CD4-positive, alpha-beta T cell treated with Interleukin-12 subunit alpha and Interleukin-12 subunit beta, for 1 hour (primary cell): ENCODE measurements at places on chromosomes 6 and 20.

GRCh38 chr6:73854998-73855718 lies 159.2 kb downstream of the CD109 start:
- DNase-seq, result peak; percentile 61

DNA sequence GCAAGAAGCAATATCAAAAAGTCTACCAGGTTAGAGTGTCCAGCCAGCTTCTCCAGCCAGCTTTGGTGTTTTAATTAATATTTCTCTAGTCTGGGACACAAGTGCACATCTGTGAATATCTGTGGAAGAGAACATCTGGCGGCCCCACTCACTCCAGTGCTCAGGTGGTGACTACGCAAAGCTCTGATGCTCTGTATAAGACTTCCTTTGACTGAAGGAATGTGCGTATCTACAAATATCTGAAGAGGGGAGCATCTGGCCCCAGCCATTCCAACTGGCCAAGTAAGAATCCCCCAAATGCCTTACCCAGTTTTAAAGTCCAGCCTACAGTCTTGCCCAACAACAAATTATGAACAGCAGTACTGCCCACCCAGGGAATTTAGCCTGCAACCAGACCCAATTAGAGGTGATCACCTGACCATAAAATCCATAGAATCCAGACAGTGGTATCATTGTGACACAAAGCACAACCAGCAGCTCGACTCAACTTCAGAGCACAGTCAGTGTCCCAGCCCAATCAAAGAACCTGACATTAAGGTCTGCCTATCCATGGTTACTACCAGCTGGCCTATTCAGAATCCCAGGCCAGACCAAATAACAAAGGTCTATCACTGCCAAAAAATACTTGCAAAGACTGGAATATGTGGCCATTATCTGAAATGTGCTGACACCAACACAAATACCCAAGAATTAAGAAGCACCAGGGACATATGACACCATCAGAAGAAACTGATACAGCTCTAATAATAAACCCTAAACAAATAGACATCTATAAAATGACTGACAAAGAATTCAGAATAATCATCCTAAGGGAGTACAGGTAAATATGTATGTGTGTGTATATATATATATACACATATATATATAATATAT lies 76.1 kb upstream of the MANEA start:
- DNase-seq, result no peak

DNA sequence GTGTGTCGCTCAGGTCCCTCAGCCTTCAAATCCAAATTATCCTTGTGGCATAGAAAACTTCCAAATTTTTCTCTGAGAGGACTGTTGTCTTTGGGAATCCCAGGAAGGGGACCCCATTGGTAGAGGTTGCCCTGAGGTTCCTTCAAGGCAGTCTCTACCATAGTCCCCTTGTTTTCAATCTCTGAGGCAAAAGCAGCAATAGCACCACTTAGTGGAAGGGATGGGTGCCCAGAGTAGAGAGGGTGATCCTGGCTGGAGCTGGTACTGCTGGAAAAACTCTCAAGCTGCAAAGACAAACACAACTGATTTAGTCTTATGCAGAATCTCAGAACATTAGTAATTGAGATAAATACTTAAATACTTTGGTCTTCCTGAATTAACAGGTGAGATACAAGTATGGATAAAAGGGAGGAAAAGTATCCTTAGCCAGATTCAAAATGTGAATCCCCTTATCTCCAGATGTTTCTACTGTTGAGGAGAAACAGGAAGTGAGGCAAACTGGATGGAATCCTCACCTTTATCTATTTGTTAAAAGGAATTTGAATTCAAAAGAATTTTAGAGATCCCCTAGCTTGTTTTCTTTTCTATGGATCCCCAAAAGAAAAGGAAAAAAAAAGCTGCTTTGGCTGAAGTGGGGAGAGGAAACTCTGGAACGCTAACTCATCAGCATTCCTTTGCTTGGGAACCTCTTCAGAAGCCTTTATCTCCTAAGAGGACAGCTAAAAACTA lies 13.4 kb downstream of the ZNF318 start:
- DNase-seq, result peak; percentile 21

- DNase-seq, result no peak
Observed at GRCh38 chr6:1862411-1862810, 252.7 kb downstream of the FOXC1 start.

DNA sequence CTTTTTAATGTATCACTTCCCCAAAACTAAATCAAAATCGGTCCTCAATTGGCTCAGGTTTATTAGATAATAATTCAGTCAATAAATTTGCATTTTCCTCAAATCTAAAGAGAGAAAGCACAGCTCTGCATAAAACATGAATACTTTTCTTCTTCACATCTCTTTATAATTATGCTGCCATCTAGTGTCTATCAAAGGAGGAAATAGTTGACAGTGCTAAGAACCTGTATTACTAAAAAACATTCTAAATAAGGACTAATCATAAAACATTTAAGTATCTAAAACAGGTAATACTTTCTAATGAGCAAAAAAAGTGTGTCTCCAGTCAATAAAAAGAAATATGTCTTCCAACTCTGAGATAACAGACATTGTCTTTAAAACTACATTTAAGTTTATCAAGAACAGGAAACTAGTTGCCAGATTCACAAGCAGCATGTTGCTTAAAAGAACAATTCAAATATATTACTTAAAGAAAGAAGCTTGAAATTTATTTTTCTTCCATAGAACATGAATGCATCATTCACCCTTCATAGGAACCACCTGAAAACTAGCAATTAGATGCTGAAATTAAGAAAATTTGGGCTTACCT lies 56.5 kb upstream of the DST start:
- DNase-seq, result no peak

DNA sequence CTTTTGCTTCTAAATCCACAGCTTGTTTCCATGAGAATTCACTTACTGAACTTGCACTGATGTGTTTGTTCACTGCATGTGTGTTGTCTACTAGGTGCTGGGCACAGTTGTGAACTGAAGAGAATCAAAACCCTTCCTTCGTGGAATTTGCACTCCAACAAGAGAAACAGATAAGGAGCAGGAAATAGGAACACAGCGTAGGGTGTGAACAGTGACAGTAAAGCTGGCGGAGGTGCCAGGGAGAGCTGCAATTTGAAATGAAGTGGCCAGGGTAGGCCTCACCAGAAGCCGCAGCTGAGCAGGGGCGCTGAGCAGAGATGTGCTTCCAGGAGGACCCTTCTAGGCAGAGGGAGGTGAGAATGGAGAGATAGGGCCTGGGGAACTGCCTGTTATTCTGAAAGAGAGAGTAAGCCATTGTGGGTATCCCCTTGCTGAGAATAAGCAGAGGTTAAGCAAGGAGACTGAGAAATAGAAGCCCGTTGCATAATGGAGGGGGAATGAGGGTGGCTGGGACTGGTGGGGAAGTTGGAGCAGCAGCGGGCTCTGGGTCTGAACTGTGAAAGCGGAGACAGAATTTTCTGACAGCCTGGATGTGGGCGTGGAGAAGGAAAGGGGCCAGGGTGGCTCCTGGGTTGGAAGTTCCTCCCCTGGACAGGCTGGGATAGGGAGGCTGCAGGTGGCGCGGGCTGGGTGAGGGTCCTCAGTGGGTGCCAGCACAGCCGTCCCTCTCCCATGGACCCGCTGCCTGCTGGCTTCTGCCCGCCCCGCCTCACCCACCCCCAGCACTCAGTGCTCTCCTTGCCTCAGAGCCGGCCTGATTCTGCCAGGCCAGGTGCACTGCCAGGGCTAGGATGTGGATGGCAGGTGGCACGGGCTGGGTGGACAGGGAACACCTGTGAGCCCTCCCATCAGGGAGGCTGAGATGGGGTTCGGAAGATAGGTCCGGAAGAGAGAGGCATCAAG lies 114.7 kb upstream of the AFDN start:
- DNase-seq, result no peak

DNA sequence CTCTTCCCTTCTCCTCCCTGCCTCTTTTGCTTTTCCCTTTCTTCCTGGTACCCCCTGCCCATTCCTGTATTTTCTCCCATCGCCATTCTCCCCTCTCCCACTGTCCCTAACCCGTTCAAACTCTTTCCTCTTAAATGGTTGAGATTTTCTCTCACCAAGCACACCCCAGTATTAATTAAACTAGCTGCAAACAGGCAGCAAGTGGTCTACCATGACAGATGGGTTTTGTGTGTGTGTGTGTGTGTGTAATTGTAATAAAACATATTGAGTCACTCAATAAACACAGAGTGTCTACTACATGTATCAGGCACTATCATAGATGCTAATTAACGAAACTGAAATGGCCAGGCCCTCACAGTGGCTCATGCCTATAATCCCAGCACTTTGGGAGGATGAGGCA lies 6.7 kb downstream of the RAET1E start:
- no peak for DNase-seq

GRCh38 chr20:50625986-50626677 lies 65.2 kb downstream of the RIPOR3 start:
- DNase-seq, result no peak

- no peak for DNase-seq
Observed at GRCh38 chr6:136525586-136526195, 24.5 kb downstream of the MAP7 start.

GRCh38 chr6:157047951-157048350 lies 270.8 kb downstream of the ARID1B start:
- no peak for DNase-seq

GRCh38 chr6:122576888-122577287 lies 33.3 kb upstream of the PKIB start:
- DNase-seq, result no peak

DNA sequence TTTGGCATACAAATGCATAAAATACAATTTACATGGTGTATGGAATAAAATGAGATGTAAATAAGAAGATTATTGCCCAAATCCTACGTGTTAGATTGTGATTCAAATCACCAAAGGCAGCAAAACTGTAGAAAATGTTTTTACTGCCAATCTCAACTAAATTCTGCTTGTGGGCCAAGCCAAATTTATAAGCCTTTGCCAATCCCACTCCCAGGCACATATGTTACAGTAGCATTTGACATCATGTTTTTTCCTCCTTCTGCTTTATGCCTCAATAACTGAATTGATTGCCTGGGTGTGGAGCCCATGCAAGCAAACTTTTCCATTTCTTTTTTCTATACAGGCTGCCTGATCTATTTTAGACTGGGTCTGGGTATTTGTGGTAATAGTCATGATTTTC lies 36.3 kb upstream of the LRRC1 start:
- DNase-seq, result no peak

- no peak for DNase-seq
Observed at GRCh38 chr6:54801669-54802068, 44.9 kb upstream of the FAM83B start.

DNA sequence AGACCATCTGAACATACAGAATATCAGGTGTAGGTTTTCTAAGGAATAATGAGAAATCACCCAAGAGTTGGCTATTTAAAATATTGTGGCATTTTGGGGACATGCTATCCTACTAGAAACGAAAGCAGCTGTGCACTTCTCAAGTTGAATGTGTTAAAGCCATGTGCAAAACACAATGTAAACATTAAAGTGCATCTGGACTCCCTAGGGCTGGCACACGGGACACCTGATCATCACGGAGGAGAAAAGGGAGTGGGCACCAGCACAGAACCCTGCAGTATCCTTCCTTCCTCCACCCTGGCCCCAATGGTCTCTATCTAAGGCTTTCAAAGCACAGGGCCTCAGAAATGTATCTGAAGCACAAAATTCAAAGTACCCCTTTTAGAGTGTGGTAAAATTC lies 94.3 kb downstream of the INSM1 start:
- no peak for DNase-seq

- DNase-seq, result no peak
Observed at GRCh38 chr20:47998736-47999135, 213.5 kb upstream of the SULF2 start.

DNA sequence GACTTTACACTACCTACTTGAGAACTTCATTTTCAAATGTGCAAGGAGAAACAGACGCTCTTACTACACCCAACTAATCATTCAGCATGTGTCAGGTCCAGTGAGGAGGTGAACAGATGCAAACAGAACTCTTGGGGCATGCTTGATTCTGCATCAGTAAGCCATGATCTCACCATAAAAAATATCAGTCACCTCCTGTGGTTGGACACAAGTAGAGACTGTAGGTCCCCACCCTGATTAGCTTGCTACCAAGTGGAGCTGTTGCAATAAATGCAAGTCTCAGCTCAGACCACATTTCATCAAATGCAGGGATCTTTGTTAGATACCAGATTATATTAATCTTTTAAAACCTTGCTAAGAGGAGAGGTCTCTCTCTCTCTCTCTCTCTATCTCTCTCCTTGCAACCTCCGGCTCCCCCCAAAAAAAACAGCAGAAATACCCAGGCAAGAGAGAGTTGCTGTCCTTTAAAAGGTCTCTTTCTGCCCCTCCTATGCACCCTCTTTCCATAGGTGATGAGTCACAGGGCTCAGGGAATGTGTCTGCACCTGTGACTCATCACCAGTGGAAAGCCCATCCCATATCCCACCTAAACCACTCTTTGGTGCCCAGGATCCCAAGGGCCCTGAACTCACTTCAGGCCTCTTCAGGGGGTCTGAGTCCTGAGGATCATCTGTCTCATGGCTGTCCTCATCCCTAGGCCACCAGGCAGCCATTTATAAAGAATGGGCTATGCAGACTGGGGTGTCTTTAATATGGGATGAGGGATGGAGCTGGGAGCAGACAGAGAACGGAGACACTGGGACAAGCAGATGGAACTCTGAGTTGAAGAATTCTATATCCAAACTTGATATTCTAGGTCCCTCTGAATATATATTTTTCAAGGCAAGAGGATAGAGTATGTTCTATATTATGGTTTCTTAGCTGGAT lies 154.5 kb downstream of the QRSL1 start:
- DNase-seq, result no peak

DNA sequence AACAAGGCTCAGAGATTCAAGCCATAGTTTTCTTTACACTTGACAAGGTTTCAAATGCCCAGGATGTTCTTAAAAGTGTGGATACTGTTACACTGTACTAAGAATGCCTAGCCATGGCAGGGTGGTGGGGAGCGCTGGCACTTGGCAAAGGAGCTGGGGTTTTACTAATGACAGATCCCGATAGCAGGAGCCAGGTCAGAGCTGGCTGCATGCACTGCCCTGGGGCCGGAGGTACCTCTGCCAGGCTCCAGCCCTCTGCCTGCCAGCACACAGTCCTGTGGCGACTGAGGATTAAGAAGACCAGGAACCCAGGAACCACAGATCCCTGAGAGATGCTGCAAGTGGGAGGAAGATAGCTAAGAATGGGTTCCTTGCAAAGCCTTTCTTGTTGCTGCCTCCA lies 260.3 kb downstream of the ALDH8A1 start:
- no peak for DNase-seq

DNA sequence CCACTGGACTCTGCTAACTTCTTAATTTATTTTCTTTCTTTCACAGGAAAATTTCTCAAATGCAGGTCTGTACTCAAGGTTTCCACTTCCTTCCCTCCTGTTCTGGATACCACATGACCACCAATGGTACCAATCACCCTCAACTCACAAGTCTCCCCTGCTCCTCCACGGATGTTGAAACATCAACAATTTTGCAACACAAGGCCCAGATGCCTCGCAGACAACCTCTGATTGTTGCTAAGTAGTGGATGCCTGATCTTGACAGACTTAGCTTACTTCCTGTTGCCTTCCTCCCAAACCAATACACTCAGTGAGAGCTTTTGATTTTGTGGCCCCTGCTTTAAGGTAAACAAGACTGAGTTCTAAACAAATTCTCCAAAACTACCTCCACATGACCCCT lies 146.6 kb downstream of the FRK start:
- DNase-seq, result no peak

GRCh38 chr20:10673176-10673841 lies 490 bp downstream of the JAG1 start:
- no peak for DNase-seq

- DNase-seq, result no peak
Observed at GRCh38 chr6:111754423-111754822, 118.8 kb downstream of the FYN start.
